Stimulated activated CD8-positive, alpha-beta memory T cell treated with anti-CD3 and anti-CD28 coated beads, Interleukin-4, amount 100 ng/mL, for 4 hours (primary cell): ENCODE measurements at places on chromosomes 7 and 10.

- no peak for DNase-seq
These were observed 43.3 kb downstream of the MEOX2 start for GRCh38 chr7:15643000-15643705.

GRCh38 chr7:7190142-7190541, 7.8 kb downstream of the C1GALT1 start:
- DNase-seq: no peak

- no peak for DNase-seq
These were observed 13.2 kb downstream of the HDAC9 start for GRCh38 chr7:18508443-18509427.

DNA sequence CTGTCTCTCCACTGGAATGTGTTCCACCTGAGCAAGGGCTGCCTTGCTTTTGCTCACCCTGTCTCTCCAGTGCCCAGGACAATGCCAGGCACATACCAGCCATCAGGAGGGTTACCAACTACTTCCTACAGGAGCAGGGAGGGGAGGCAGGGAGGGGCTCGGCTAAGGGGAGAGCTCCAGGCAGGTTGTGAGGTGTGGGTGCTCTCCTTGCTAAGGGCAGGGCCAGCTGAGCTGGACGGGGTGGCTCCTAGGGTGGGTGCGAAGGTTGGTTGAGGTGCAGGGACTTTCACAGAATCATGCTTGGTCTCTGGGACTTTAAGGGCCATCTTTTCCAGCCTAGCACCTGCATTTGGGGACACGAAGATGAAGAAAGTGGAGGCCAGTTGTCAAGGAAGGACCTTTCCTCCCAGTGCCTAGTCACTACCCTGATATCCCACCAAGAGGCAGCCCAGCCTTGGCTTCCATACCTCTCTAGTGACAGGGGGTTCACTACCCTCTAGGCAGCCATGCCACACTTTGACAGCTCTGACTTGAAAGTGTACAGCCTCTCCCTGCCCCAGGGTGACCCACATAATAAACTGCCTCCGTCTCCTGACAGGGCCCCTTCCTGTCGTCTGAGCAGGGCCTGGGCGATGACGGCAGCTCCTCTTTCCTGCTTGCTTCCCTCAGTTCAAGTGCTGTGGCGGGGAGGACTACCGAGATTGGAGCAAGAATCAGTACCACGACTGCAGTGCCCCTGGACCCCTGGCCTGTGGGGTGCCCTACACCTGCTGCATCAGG, 46.5 kb downstream of the TSPAN15 start:
- no peak for DNase-seq
